ENCODE measurements at places on chromosomes 12 and 14.

DNA sequence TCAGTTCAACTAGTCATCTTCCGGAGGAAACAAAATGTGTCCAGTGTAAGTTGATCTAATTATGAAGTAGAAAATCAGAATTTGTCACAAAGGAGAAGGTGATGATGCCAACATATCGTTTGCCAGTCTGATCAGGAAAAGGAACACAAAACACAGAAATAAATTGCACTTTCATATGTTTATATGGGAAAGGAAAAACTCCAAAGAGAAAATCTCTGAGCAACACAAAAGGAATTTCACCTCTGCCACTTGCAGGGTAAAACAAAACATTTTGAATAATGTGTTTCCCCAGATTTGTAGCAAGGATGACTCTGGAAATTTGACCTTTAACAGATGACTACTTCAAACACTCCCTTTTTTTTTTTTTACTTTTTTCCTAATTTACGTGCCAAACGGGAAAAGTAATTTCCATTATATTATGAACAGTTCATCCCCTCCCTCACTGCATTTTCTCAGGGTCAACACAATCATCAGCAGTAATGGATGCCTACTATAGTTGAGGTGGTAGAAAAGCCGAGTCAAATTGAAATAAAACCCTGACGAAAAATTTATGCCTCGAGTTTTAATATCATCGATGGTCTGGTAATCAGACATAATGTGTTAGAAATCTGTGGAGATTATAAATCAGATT lies 25.6 kb downstream of the MGAT4C start:
- DNase-seq, result no peak

DNA sequence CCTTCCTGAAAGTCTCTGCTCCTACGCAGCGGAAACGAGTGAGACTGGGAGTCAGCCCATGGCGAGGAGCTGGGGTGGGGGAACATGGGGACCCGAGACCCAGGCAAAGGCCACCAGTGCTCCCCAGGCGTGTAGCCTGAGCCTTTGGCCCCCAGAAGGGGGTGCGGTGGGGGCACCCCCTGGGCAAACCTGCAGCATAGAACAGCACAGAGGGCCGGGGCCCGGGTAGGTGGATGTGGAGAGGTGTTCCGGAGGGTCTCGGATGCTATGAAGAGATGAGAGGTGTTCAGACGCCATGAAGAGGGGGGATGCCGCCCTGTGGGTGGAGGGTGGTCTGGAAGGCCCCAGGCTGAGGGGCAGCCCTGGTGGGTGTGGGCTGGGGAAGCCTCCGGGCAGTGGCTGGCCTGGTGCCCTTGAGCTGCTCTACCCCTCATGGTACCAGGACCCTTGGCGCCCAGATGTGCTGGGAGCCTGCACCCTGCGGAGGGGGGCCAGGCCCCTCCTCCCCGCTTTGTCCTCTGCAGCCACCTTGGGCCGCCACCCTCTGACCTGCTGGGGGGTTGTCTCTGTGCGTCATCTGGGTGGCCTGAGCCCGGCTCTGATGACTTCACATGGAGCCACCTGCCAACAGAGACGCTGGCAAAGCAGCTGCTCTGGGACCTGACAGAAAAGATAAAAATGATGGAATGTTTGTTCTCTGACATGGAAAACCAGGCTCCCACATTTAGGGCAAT lies 83.4 kb downstream of the KIF26A start:
- no peak for DNase-seq

GRCh38 chr12:52876372-52876771 lies 27.6 kb upstream of the KRT78 start:
- no peak for DNase-seq

DNA sequence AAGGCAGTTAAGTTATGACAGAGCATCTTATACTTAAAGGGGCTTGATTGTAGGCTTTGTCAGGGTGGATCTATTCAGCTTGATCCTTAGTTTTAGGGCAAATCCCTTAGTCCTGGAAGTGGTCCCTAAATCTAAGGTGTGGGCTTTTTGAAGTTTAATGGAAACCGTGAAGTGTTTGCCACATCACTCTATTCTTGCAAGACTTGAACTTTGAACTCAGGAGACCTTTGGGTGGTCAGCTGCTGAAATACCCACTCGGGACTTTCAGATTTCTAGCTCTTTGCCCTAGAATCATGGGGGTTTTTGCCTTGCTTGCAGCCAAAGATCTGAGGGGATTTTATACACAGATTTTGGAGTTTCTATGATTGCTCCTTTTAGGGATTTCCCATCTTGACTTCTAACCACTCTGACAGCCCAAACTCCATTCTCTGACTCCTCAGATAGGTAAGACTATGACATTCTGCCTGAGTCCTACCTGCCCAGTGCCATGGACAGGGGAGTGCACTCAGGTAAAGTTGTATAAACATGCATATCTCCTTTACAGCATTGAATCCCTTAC lies 39.9 kb downstream of the SNAPC1 start:
- no peak for DNase-seq

- no peak for DNase-seq
Observed at GRCh38 chr14:105015905-105016304, 5.0 kb downstream of the CDCA4 start.

DNA sequence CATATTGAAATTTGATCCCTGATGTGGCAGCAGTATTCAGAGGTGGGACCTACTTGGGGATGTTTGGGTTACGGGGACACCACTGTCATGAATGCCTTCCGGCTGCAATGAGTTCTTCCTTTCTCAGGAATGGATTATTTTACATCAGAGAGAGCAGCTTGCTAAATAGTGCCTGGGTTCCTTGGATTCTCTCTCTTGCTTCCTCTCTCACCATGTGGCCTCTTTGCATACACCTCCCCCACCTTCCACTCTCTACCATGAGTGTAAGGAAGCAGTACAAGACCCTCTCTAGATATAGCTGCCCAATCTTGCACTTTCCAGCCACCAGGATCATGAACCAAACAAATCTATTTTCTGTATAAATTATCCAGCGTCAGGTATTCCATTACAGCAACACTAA lies 15.4 kb upstream of the SCAF11 start:
- no peak for DNase-seq

DNA sequence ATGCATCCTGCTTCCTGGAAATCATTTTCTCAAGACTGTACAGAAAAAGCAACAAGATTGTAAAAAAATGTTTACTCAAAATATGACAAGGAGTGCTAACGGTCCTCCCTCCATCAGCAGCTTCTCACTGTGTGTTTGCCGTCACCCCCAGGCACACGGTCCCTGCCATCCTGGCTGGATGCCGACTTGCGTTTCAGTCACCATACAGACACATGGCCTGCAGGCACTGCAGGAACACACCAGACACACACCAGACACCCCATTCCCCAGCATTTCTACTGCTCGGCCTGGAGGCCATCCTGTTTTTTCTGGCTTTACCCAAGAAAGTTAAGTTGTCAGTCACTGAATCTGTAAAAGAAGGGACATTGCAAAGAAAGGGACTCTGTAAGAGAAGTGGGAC lies 10.8 kb downstream of the KCNK10 start:
- DNase-seq, result no peak
